Right ventricle myocardium superior (tissue), 1 donor: ENCODE measurements at places on chromosomes 3 and 15. TPM values are rescaled to one million over a fixed set of nuclear protein-coding genes. Genes with fewer than 3 reads are reported as not detected.
A peak's percentile ranks its signal among the peaks of the same experiment; 100 is the strongest.

GRCh38 chr3:46100812-46101211 lies 73.5 kb upstream of the XCR1 start:
- no peak for DNase-seq

The IL17RD gene
- total RNA-seq, result 5.0 TPM

The GRAMD2A gene
- not detected for total RNA-seq

- no peak for DNase-seq
Measured at GRCh38 chr3:25610167-25610566, 54.5 kb downstream of the TOP2B start.

- DNase-seq, result no peak
Measured at GRCh38 chr3:61868499-61868898, 307.1 kb downstream of the PTPRG start.

The GOLGA6A gene
- total RNA-seq, result not detected

The A4GNT gene
- total RNA-seq, result not detected

The PLSCR2 gene
- total RNA-seq, result not detected

The DNASE1L3 gene
- 3.7 TPM for total RNA-seq

DNA sequence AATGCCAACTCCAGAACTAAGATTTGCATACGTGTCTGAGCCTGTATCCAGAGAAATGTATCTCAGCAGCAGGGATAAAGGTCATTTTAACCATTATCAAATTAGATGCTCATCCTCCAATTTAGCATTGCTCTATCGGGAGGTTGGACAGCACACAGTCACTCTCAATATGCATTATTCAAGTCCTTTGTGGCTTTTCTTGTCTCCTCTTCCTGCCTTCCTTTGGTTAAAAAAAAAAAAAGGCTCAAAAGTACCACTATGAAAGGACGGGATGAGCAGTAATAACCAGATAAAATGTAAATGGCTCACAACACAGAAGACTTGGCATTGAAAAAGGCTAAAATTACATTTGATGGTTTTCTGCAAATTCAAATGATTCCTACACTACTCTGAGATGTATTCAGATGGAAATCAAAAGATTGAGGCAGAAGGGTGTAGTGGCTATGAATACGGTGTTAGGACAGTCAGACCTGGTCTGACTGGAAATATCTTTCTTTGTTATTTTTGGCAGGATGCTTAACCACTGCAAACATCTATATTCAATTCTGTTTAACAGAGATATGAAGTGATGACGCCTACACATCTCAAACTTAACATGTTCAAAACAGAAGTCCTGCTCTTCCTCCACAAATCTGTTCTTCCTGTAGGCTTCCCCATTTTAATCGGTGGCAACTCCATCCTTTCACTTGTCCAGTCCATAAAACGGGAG lies 109.6 kb downstream of the ADAMTS9 start:
- DNase-seq, result no peak

The ZBBX gene
- not detected for total RNA-seq

DNA sequence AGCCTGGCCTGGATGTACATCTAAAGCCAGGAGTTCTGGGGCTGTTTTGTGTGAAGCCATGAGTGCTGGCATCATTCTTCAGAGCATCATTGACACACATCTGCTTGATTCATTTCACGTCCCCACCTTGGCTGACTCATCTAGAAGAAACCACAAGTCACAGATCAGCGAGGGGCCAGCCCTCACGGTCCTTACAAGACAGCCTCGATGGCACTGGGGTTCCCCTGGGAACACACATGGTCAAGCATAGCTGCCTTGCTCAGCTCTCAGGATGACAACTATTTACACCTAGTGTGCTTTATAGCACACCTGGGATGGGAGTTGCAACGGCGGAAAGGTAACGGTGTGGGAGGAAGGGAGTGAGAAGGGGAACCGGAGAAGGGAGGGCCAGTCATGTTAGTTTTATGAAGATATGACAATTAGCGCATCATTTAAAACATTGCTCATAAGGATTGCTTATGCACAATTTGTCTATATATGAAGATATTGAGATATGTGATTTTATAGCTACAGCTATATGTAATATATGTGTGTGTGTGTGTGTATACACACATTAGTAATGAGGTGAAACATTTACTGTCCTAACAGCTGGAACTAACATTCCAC lies 227.1 kb downstream of the RPLP1 start:
- DNase-seq, result no peak

The LRRN1 gene
- total RNA-seq, result 0.05 TPM

The HMCES gene
- total RNA-seq, result 42.7 TPM

DNA sequence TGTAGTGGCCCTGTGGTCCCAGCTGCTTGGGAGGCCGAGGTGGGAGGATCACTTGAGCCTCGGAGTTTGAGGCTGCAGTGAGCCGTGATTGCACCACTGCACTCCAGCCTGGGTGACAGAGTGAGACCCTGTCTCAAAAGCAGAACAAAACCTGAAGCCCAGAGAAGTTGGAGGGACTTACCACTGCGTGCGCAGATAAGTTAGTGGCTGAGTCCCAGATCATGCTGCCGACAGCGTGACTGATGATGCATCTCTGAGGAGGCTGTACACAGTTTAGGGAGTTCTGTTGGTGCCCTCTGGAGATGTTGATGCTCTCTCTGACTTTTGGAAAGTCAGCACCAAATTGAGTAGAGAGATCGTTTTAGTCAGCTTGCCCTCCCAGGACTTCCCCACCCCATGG lies 15.8 kb upstream of the ABTB1 start:
- no peak for DNase-seq

DNA sequence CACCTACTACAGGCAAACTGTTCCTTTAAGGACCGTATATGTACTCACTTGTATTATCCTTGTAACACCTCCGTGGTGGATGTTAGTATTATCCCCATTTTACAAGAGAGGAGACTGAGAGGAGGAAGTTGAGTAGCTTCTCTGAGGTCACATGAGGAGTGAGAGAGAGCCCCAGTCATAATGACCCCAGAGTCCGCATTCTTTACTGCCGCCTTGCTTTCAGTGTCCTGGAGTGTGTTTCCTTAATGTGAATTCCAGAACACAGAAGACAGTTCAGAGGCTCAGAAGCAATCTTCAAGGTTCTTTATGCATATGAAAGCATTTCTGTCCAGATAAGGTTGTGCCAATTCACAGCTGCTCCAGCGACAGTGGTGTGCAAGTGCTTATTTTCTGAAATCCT lies 199.2 kb downstream of the CACNA2D3 start:
- no peak for DNase-seq

DNA sequence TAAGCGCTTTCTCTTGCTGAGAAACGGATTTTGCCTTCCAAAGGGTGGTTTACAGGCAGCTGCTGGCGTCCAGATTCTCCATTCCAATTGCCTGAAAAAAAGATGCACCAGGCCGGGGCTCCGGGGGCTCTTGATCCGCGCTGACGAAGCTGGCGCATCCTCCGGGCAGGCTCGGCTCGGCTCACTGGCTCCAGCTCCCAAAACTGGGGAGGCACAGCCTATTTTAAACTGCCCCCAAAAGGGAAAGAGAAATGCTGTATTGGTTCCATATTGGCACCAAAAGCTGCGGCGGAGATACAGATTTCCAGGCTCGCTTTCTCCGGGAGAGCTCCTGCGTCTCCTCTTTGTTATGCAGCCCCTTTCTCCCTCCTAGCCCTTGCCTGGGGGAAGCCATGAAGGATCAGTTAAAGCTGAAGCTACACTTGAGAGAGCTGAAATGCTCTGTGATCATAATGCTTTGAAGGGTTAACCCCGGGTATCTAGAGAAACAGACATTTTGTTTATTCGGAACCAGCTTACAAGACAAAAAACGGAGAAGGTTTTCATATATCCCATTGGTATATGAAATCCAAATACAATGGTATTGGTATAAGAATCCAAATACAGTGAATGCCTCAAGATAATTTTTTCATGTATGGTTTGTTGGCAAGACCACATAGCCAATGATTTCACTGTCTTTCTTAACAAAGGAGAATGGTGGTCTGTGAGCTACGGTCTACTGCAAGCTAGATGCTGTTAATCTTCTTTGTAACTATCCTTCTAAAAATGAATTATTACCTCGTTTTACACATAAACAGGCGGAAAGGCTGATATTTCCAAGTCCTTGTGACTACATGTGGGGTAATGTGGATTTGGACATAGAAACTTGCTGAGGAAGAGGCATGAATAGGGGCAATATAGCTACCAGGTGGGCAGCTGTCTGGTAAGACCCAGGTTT lies 693 bp downstream of the CD200 start:
- DNase-seq, result peak; percentile 41

GRCh38 chr3:81869382-81869781 lies 107.9 kb upstream of the GBE1 start:
- no peak for DNase-seq

- peak; percentile 66 for DNase-seq
Measured at GRCh38 chr3:9500108-9501050, 53.2 kb downstream of the LHFPL4 start.

DNA sequence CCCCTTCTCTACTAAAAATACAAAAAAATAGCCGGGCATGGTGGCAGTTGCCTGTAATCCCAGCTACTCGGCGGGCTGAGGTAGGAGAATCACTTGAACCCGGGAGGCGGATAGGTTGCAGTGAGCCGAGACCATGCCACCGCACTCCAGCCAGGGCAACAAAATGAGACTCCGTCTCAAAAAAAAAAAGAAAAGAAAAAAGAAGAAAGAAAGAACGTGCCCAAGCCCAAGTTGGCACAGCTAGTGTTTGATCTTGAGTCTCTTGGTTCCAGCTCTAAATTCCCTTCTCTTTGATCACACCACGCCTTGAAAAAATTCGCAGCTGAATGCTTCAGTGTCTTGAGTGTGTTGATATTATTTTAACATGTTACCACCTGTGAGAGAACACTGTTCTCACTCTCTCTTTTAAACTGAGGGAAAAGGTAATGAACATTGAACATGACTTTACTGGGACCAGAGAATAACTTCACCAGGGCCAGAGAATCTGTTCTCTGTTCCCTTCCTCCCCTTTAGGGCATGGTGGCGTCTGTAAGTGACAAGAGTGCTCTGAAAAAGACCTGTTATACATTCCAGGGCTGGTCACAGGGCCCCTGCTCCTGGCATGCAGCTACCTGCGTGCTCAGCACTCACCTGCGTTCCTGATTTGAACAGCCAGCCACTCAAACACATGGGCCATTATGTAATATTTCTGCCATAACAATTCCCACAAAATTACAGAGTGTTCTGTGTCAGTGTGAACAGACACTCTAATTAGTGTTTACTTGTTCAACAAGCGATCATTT lies 19.0 kb downstream of the SLCO3A1 start:
- DNase-seq, result no peak

DNA sequence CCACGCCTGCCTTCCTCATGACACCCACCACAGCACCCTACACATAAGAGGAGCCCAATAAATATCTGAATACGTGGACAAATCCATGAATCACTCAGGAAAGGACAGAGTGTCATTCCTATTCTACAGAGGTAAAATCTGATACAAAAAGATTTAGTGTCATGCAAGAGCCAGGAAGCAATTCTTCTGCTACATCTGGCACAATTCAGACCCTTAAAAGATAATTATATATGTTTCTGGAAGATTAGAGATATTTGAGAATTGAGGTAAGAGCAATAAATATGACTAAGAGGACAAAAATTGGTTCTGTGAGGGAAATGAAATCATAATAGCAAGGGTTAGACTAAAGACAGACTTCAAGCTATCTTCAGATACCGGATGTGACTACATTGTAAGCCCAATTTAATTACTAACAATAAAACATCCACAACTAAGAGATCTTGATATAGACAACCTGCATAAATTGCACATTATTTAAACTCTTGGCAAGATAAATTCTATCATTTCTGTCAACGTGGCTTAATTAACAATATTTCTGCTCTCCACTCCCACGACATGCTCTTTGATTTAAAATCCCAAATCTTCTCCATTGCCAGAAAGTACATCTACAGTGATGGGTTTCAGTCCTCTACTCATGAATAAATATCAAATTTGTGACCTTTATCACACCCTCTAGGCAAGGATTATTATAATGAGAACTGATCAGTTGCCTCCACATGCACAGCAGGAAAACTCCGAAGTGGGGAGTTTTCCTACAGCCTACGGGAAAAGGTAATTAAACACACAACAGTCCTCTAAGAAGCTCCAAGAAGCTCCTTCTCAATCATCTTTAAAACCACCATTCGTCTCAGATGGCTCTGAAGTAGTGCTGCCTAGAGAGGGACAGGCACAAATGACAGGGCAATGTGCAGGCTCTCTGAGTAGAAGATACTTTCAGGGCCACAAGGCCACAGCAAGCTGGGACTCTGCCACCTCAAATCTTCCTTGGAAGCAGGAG lies 32.6 kb downstream of the MB21D2 start:
- no peak for DNase-seq

The CCR8 gene
- total RNA-seq, result not detected

DNA sequence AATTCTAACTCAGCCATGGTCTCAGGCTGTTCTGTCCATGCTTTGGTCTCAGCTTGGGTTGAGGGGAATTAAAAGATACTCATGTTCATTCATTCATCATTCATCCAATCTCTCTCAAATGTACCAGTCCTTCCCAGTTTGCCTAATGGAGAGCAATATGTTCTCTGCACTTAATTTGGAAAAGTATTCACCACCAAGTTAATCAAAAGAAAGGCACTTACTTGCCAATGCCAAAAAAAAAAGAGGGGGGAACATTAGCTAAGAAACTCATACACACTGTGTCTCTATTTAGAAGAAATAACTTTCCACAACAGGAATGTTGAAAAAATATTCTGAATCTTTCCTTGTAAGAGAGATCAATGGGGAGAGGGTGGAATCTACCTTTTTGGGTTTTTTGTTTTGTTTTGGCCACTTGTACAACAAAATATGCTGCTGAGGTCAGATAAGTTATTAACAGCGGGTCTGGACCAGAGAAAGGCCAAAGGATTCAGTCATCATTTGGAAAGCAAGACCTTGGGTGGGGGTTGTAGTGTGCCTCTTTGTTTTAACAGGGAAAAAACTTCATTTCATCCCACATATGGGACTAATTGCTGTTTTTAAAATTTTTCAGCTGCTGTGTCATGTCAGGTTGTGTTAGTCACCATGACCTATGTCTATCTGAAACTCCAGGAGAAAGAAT lies 152.3 kb downstream of the FBN1 start:
- DNase-seq, result no peak

DNA sequence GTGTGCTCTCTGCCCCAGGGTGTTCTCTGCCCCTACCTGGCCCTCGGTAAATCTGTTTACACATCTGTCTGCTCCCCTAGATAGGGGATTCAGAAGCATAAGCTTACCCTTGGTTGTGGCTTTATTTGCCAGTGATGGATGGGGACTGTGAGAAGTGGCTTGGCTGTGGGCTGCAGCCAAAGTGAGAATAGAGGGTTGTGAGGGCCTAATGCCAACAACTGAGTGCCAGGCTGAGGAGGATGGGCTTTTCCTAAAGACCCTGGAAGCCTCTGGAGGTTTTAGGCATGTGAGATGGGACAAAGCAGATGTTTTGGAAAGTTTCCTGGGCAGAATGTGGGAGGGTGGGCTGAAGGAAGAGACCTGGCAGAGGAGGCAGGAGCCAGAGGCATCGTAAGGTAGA lies 15.4 kb upstream of the APEH start:
- DNase-seq, result no peak

The CCDC39 gene
- not detected for total RNA-seq

- DNase-seq, result no peak
Measured at GRCh38 chr3:156739976-156740375, 65.6 kb downstream of the TIPARP start.

- no peak for DNase-seq
Measured at GRCh38 chr3:46112984-46113383, 85.7 kb upstream of the XCR1 start.

The KNL1 gene
- 0.51 TPM for total RNA-seq
